ENCODE measurements at places on chromosomes 3 and 15.
A peak's percentile ranks its signal among the peaks of the same experiment; 100 is the strongest.

- DNase-seq: no peak
Measured at GRCh38 chr15:83413054-83413719, 34.0 kb upstream of the SH3GL3 start.

- no peak for DNase-seq
Measured at GRCh38 chr3:74420538-74421124, 193.8 kb downstream of the CNTN3 start.

- peak; percentile 18 for DNase-seq
Measured at GRCh38 chr15:51780636-51781035, 29.2 kb downstream of the TMOD2 start.

DNA sequence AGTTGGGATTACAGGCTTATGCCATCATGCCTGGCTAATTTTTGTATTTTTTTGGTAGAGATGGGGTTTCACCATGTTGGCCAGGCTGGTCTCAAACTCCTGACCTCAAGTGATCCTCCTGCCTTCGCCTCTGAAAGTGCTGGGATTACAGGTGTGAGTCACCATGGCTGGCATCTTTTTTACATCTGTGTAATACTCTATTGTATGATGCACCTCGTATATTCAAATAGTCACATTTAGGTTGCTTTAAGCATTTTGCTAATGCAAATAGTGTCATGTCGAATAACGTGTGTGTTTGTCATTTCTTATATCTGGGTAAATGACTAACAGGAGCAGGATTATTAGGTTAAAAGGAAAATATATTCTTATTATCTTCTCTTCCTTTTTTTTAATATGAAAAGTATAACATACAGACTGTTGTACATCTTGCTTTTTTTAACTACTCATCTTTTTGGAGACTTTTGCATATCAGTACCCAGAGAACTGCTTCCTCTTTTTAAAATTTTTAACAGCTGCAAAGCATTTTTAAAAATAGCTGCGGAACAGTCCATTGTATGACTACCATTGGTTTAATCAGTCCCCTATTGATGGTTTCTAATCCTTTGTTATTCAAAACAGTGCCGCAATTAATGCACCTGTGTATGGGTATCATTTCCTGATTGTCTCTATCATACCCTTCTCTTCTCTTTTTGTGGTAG is 13.4 kb downstream of the SCAMP5 start:
- no peak for DNase-seq

DNA sequence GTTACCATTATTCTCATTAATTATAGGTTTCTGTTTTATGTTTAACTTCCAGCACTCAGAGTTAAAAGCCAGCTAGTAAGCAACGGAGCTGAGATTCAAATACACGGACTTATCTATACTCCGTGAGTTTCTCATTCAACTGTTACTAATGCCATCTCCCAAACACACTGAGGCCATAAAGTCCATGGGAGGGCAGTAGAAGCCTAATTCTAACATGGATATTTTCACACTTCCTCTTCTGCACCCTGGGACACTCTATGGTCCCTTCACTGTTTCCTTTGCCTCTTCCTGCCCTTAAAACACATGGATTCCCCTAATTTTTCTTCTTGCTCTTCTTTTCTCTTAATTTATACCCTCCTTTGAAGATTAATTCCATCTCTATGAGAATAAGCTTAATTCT is 245.0 kb downstream of the KLF13 start:
- no peak for DNase-seq

- DNase-seq: no peak
Measured at GRCh38 chr15:71755092-71755970, 55.0 kb upstream of the NR2E3 start.

GRCh38 chr15:75591655-75592364 is 12.7 kb upstream of the PTPN9 start:
- DNase-seq: no peak

- no peak for DNase-seq
Measured at GRCh38 chr3:184311633-184312032, 2.8 kb upstream of the EIF4G1 start.

GRCh38 chr3:174332391-174332790 is 526.7 kb upstream of the NAALADL2 start:
- no peak for DNase-seq

DNA sequence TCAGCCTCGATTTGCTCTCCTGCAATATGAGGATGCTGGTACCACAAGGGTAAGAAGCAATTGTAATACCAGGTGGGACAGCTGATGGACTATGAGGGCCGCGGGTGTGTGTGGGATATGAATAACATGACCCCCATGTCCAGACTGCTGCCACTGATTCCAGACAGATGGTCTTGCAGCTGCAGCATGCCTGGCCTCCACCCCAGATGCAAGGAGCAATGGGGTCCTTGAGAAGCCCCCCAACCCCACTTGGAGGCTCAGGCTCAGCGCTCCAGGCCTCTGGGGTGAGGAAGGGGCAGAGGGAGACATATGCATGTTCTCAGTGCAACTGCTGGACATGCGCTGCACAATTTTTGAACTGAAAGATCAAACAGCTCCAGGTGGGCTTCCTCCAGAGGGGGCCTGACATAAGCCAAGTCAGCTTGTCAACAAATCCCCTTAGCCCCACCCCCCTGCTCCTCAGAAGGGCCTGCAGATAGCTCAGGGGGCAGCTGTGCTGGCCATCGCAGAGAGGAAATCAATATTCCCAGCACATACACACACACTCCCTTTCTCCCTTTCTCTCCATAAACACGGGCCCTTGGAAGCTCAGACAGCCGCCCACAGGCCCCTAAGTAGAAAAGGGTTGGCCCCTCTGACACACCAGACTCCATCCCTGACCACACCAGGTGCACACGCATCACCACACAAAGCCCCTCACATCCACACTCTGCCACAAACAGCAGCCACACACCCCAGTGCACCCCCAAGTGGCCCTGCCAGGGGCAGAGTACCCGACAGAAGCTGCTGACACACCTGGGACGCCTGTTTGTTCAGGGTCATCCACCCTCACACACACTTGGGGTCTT is 107.0 kb downstream of the IQSEC1 start:
- DNase-seq: no peak

GRCh38 chr3:169238562-169238961 is 424.9 kb downstream of the MECOM start:
- DNase-seq: no peak

GRCh38 chr15:73270366-73271097 is 98.2 kb downstream of the HCN4 start:
- DNase-seq: peak; percentile 75

DNA sequence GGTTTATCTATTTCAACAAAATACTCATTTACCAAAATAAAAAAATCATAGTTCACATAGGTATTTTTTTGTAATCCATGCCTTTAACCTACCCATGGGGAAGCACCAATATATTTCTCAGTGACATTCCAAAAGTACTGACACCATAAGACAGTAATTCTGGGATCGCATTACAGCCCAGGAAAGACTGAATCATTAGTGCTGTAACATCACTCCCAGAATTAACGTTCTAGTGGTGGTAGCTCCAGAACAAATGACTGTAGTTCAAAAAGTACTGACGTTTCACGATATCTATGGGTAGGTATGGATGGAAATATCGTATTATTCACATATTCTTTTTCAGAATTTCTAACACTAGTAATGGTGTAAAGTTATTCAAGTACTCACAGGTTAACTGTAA is 54.3 kb upstream of the NEK10 start:
- DNase-seq: peak; percentile 31

- peak; percentile 46 for DNase-seq
Measured at GRCh38 chr15:42137461-42138261, 18.8 kb downstream of the PLA2G4F start.

DNA sequence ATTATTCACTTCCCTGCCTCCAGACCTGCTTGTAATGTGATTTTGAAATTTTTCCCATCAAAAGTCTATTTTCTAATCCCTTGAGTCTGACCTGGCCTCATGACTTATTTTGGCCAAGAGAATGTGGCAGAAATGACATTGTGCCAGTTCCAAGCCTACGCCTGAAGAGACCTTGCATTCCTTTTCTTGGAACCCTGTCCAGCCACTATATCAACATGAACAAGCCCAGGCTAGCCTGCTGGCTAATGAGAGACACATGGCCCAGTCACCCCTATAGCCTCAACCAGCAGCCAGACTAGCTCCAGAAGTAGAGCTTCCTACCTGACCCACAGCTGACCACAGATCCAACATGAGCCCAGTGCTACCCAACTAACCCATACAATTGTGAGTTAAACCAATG is 121.1 kb upstream of the ACP3 start:
- DNase-seq: no peak

- DNase-seq: peak; percentile 55
Measured at GRCh38 chr3:153026026-153026425, 136.0 kb upstream of the RAP2B start.

- no peak for DNase-seq
Measured at GRCh38 chr3:194107107-194107506, 28.8 kb upstream of the HES1 start.

- peak; percentile 84 for DNase-seq
Measured at GRCh38 chr3:17645074-17645698, 97.2 kb downstream of the TBC1D5 start.

GRCh38 chr15:25763954-25764353 is 99.2 kb downstream of the ATP10A start:
- DNase-seq: no peak

DNA sequence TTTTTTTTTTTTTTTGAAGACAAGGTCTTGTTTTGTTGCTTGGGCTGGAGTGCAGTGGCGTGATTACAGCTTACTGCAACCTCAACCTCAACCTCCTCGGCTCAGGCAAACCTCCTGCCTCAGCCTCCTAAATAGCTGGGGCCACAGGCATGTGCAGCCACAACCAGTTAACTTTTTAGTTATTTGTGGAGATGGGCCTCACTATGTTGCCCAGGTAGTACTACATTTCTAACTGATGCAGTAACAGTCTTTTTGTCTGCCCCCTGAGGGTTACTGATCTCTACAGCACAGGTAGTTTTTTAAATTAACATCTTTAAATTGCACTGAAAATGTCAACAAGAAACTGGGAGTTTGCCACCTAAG is 3.4 kb upstream of the LMLN start:
- DNase-seq: no peak

GRCh38 chr15:90465930-90466567 is 63.7 kb upstream of the CRTC3 start:
- peak; percentile 33 for DNase-seq

- DNase-seq: no peak
Measured at GRCh38 chr3:99767291-99767690, 50.4 kb upstream of the CMSS1 start.

DNA sequence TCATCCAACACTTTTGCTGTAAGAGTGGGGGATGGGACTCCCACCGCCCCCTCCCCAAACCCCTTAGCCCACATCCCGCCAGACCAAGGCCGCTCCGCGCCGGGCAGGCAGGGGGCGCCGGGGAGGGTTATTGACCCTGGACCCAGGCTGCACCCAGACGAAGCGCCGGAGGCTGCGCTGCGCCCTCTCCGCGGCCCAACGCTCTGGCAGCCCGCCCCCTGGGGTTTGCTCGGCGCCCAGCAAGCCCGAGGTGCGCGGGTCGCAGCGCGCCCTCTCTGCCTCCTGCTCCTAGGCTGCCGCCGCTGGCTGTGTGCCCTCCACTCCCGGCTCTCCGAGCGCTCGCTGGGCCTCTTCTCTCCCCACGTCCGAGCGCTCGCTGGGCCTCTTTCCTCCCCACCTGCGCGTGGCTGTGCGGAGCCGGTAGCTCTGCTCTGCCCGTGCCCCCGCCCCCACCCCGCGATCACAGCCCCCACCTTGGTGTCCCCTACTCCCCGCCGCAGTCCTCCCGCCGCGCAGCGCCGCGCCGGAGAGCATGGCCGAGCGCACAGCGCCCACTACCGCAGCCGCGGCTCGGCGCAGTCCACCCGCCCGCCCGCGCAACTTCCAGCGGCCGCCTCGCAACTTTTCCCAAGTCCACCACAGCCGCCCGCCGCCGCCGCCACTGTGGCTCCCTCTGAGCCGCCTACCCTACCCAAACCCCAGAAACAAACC is 1.2 kb downstream of the MECOM start:
- peak; percentile 35 for DNase-seq

DNA sequence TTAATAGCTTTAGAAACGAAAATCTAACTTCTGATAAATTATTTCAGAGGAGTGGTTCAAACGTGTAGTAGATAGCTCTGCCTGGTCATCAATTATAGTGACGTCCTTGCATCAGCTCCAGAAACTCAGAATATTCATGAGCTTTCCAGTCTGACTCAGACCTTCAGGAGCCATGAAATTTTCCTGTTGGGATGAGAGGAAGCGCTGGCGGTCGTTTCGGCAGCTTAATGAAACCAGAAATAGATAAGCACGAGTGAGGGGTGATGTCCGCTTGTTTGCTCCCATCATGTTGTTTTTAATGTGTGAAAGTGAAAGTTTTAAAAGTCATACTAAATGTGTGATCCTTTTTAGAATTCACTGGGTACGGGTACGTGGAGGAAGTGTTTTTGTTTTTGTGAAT is 141.1 kb downstream of the PGPEP1L start:
- DNase-seq: peak; percentile 96

DNA sequence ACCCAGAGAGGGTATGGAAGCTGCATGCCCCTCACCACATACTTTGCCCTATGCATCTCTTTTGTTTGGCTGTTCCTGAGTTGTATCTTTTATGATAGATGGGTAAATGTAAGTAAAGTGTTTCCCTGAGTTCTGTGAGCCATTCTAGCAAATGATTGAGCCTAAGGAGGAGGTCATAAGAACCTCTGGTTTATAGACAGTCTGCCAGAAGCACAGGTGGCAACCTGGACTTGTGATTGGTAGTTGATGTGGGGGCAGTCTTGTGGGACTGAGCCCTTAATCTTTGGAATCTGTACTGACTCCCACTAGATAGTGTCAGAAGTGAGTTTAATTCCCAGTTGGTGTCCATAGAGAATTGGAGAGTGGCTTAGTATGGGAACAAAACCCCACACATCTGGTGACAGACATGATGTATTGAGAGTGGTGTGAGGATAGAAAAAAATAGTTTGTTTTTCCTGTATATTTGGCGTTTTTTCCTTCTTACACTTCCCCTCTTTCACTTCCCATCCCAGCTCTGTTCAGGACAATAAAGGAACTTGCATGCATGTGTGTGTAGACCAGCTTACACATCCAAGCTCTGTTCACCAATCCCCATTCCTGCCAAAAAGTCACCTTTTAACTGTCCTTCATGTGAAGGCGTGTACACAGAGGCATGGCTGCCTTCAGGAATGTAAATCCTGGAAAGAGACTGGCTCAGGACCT is 38.1 kb upstream of the SPPL2A start:
- no peak for DNase-seq

GRCh38 chr15:38398134-38398533 is 55.8 kb upstream of the FAM98B start:
- DNase-seq: peak; percentile 82

DNA sequence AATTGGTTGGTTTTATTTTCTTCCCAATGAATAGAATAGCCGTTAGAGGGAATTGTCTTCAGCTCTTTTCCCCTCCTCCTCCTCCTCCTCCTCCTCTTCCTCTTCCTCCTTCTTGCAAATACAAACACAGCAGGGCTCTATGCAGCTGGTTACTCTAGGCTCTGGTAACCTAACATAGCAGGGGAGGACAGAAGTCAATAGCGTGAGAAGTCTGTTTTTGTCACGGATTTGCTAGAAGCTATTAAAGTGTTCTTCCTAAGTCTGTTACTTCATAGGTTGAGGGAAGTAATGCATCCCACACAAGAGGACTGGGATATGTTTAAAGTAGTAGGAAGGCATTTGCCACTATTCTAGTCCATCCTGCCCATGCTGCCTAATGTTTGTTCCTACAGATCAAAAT is 374.7 kb upstream of the TPRG1 start:
- DNase-seq: peak; percentile 41

All from fibroblast of villous mesenchyme (primary cell).